ENCODE measurements at places on chromosomes 12 and 14.
A peak's percentile ranks its signal among the peaks of the same experiment; 100 is the strongest.

- peak; percentile 27 for DNase-seq
Measured at GRCh38 chr12:67137256-67137655, 131.9 kb upstream of the CAND1 start.

GRCh38 chr14:69260190-69260860 lies 367 bp downstream of the GALNT16 start:
- DNase-seq = no peak

DNA sequence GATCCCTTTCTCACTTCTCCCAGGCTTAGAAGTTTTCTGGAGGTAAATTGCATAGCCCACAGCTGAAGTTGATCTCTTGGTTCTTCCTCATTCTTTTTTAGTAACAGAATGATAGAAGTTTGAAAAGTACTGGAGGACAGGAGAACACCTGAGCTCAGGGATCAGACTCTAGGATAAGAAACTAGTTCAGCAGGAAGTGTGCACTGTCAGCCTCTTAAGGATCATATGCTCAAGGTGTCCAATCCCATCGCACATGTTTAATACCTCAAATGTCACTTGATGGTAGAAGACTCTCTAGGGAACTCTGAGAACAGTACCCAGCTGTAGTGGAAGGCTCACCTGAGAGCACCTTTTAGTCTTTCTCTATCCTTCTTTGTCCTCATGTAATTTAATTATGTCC lies 14.7 kb upstream of the LIMA1 start:
- no peak for DNase-seq

- no peak for DNase-seq
Measured at GRCh38 chr12:130646716-130647370, 69.3 kb downstream of the RIMBP2 start.

DNA sequence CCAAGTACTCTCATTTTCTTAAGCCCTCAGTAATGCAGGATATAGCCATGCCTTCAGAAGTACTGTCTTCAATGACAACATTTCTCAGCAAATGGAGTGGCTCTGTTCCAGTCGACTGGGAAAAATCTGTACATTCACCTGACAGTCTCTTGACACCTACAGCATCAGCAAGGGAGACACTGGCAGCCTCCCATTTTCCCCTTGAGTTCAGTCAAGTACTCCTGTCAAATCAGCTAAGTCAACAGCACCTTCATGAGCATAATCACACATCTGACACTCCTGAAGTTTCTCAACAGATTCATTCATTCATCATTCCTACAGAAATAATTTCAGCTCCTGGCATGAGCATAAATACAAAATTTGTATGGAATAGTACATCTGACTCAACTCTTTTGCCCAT lies 46.1 kb downstream of the INTS13 start:
- DNase-seq = no peak

DNA sequence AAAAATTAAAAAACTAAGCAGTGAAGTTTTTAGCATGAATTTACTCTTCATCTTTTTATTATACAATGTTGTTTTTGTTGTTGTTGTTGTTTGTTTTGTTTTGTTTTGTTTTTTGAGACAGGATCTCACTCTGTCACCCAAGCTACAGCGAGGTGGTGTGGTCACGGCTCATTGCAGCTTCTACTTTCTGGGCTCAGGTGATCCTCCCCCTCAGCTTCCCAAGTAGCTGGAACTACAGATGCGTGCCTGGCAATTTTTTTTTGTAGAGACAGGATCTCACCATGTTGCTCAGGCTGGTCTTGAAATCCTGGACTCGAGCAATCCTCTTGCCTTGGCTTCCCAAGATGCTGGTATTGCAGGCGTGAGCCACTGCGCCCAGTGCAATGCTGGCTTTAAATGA lies 11.3 kb downstream of the PPFIBP1 start:
- no peak for DNase-seq

DNA sequence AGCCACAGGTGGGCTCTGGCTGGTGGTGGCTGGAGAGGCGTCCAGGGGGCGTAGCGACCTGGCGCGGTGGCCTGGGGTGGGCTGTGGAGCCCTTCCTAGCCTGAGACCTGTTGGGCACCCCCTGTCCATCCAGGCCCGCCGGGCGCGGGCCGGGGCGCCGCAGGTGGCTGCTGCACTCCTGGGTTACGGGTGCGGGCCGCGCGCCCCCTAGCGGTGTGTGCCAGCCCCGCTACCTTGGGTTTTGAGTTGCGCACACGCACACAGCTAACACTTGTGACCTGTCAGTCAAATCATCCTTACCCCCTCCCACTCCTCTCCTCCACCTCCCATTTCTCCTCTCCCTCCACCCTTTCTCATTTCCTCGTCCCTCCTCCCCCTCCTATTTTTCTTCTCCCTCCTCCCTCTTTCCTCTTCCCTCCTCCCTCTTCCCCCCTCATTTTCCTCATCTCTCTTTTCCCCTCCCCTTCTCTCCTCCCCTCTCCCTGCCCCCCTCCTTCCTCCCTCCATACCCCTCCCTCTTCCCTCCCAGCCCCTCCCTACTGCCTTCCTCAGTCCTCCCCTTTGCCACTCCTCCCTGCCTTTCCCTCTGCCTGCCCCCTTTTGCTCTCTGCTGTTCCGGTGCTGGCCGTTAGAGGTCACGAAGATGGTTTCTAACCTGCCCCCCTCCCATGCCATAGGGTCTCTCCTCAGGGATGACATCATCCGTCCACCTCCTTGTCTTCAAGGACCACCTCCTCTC lies 2.3 kb downstream of the MEG3 start:
- no peak for DNase-seq

- no peak for DNase-seq
Measured at GRCh38 chr14:71451501-71451900, 480.7 kb upstream of the RGS6 start.

DNA sequence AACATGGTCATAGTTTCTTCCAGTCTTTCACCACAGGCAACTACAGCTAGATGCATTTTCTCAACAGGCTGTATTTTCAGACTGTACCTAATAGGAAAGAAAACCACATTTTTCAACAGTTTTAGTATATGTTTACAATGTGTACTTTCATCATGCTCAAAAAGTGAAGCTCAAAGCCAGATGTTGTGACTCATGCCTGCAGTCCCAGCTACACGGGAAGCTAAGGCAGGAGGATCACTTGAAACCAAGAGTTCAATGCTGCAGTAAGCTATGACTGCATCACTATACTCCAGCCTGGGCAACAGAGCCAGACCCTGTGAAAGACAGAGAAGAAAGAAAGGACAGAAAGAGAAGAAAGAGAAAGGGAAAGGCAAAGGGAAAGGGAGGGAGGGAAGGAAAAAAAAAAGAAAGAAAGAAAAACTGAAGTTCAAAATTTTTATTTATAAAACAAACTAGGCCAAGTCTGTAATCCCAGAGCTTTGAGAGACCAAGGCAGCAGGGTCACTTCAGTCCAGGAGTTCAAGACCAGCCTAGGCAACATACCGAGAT lies 25.5 kb downstream of the GXYLT1 start:
- DNase-seq = no peak

- DNase-seq = no peak
Measured at GRCh38 chr14:42804141-42804540, 1197.5 kb downstream of the LRFN5 start.

DNA sequence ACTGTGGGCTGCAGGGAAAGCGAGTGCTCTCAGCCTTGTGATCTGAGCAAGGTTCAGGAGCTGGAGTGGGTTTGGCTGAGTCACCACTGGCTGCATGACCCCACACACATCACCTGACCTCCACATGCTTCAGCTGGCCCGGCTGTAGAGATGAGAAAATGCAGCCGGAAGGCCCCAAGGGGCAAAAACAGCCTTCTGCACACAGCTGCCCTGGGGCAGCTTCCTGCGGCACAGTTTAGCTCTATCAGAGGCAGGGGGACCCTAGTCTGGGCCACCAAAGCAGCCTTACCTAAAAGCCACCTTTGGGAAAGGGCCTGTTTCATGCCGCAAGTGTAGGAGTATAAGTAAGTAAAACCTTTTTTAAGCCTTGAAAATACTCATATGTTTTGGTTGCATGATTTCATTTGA lies 123.3 kb downstream of the SSPN start:
- peak; percentile 59 for DNase-seq

DNA sequence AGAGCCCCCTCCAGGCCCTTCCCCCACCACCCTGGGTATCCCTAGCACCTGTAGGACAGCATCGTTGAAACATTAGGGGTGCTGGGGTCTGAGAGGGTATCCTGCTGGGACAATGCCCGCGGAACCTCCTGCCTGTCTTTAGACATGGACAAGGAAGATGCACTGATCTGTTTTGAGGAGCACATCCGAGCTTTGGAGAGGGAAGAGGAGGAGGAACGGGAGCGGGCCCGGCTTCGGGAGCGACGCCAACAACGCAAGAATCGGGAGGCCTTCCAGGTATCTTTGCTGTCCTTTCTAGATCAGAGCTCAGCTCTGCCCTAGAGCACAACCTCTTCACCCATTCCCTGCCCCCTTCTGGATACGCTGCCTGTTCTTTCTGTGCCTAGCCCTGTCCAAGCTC lies 13.2 kb downstream of the PRPF40B start:
- DNase-seq = no peak

GRCh38 chr14:94677747-94678146 lies 65.6 kb downstream of the SERPINA3 start:
- DNase-seq = no peak

DNA sequence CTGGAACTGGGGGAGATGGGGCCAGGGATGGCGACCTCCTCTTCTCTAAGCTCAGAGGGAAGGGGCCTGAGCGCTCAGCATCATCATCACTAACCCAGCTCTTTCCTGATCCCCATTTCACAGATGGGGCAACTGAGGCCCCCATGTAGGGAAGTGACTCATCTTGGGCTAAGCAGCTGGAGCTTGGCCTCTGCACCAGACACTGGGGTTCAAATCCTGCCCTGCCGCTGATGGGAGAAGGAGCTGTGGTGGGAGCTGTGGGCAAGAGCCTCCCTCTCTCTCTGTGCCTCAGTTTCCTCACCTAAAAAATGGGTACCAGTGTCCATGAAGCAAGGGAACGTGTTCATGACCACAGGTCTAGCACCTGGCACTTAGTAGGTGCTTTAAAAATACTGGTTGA lies 2.6 kb upstream of the TRPV4 start:
- DNase-seq = no peak

DNA sequence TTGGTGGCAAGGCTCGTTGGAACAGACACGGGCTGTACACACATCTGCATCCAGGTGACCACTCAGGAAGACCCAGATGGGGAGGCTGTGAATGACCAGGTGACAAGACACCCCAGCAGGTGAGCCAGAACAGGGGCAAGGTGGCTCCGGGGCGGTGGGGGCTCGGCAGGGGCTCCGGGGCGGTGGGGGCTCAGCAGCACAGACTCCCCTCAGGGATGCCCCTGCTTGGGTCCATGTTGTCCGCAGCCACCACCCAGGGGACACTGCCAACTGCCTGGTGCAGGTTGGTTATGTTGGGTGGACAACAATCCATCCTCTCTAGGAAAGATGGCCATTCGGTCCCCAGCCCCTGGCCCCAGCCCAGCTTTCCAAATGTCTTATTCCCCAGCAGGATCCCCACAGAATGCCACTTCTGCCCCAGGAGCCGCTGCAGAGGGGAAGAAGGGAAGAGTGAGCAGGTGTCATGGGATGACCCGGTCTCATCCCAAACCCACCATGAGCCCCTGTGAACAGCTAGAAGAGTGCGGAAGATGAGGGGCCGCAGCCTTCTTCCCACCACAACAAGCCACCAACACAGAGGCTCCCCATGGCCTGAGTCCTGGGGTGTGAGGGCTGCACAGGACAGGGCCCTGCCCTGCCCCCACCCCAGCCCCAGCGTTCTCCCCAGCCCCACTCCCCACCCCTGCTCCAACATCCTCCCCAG lies 31.4 kb upstream of the C14orf180 start:
- no peak for DNase-seq

GRCh38 chr14:87489196-87489819 lies 503.7 kb downstream of the GALC start:
- DNase-seq = no peak
